RPMI8226 (cell line): ENCODE measurements at places on chromosomes 1 and 21.

DNA sequence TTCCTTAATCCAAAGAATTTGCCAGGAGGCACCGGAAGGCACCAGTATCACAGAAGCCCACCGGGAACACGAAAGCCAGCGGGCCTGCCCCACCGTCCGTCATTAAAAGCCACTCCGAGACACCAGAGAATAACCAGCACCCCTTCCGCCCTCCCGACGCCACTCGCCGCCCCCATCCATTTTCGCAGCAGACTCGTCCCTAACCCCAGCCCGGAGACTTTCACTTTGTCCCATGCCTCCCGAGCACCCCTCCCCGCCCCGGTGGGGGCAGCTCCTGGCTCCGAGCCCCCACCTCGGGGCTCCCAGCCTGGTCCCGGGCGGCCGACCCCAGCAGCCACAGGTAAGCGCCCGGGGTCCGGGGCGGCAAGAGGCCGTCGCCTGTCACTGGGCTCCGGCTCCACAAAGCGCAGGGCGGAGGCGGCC is 105.4 kb downstream of the SLC45A1 start:
- DNase-seq: peak; percentile 23

DNA sequence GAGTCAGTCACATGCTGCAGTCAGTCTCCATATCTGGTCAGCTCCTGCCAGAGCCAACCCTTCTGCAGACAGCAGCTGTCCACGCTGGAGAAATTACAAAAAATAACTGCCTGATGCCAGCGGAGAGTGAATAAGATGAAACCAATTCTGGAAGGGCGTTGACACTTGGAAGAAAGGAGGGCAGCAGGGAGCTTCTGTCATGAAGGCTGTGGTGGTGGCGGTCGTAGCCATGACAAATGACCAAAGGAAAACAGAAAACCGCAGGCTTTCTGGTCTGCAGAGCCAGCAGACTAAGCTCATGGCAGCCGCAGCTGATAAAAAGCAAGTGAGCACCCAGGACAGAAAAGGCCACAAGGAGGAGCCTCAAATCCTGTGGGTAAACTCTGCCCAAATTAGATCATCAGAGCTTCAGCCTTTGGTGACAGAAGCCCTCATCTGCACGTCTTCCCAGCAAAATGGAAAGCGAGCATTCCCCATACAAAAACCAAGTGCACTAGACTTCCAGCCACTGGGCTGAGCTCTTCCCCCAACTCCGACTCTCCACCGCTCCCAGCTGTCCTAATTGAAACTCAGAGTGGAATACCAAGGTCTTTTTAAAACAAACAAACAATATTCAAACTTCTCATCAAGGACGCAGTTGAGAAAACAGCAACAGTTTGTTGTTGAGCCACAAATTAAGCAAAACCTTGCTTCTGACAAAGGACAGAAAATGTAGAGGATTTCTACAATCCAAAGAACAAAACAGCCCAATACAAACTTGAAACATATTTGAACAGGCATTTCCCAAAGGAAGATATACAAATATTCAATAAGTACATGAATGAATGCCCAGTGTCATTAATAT is 28.7 kb downstream of the RSPH1 start:
- peak; percentile 80 for DNase-seq

DNA sequence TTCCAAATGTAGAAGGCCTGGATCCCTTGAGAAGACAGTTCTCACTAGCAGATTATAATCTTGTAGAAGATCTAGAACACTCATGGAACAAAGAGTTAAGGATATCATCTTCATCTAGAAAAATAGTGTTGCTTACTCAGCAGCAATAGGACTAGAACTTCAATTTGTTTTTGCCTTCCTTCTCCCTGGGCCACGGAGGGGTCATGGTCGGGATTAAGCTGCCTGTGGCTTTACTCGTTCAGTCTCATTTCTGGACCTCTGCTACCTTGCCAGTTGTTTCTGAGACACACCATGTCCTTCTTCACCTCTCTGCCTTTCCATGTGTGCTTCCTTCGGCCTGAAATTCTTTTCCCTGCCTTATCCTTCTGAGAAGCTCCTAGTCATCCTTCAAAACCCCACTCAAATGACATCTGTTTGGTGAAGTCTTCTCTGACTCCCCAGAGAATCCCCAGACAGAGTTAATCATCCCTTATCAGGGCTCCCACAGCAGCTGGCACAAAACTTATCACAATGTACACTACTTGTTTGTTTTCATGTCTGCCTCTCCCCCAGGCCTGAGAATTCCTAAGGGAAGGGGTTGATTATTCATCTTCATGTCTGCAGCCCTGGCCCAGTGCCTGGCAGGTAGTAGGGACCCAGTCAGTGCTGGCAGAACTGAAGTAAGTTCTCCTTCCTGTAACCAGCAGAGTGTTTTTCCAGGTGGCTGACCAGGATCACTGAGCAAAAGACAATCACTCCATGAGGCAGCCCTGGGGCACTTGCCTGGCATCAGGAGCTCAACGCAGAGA is 15.5 kb upstream of the SNX27 start:
- DNase-seq: no peak

GRCh38 chr1:184113251-184113650 is 61.7 kb downstream of the TSEN15 start:
- DNase-seq: no peak

DNA sequence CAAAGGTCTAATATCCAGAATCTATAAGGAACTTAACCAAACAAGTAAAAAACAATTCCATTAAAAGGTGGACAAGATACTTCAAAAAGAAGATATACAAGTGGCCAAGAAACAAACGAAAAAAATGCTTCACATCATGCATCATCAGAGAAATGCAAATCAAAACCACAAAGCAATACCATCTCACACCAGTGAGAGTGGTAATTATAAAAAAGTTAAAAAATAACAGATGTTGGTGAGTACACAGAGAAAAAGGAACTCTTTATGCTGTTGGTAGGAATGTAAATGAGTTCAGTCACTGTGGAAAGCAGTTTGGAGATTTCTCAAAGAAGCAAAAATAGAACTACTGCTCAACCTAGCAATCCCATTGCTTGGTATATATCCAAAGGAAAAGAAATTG is 218.6 kb downstream of the SLC44A5 start:
- DNase-seq: no peak

GRCh38 chr1:9846611-9847171 is 22.9 kb upstream of the CLSTN1 start:
- DNase-seq: no peak

DNA sequence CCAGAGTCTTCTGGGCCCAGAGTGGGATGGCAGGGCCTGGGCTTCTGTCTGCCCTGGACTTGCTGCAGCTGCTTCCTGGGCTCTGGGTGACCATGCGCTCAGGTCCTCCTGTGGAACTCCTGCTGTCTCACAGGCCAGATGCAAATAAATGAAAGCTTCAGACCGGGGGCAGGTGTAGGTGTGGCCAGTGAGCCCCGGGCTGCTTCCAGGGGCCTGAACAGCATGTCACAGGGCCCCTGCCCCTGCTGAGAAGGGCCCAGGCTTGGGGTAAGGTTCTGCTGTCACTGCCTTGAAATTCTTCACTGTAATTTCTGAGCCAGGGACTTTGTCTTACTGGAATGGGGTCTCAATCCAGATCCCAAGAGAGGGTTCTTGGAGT is 2.5 kb upstream of the PKNOX1 start:
- no peak for DNase-seq

DNA sequence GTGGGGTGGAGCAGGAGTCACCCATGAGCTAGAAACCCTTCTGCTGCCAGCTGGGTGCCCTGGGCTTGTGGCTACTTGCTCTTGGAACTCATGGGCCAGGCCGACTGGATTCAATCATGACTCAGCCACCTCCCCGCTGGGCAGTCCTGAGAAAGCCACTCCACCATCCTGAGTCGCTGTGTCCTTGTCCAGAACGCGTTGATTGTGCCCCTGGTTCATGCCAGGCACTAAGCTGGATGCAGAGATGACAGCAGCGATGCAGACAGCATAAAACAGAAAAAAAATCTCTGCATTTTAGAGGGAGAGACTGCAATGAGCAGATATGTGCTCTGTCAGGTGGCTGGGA is 10.6 kb downstream of the PADI1 start:
- no peak for DNase-seq

DNA sequence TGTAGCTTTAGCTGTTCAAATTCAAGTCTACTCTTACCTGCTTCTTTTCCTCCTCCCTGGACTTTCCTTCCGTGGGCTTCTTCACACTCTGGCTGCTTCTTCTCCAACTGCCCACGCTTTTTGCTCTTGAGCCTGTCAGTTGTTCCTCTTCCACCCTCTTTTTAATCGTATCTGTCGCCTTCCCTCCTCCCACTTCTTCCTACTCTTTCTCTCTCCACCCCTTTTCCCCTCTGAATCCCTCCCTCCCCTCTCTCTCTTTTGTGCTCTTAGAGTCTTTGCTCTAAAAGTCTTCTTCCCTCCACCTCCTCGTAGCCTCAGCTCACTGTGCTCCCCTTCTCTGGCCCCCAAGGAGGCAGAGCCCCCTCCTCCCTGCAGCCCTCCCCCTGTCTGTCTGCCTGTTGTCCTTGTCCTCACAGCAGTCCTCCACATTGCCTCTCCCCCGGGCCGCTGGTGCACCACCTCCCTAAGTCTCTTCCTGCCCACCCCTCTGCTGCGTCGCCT is 12.9 kb upstream of the GJA5 start:
- no peak for DNase-seq

DNA sequence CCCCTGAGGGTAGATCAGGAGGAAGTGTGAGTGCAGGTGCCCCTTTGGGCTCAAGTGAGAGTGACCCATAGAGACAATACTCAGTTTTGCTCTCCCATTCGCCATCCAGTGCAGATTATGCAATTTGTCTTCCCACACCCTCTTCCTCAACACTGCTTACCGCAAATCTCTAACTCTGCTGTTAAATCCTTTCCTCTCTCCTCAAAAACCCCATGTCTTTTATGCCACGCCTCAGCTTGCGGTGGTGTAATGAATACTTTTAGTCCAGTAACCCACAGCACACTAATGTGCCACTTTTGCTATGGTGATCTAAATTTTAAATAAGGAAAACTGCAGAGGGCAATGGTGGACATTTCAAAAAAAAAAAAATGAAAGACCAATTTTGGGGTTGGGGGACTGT is 57.7 kb downstream of the PRRX1 start:
- no peak for DNase-seq

GRCh38 chr1:198549866-198550265 is 9.4 kb upstream of the ATP6V1G3 start:
- DNase-seq: no peak

GRCh38 chr1:244598611-244599010 is 54.3 kb upstream of the DESI2 start:
- no peak for DNase-seq

- DNase-seq: no peak
Measured at GRCh38 chr1:46606255-46606965, 2.3 kb upstream of the MKNK1 start.

DNA sequence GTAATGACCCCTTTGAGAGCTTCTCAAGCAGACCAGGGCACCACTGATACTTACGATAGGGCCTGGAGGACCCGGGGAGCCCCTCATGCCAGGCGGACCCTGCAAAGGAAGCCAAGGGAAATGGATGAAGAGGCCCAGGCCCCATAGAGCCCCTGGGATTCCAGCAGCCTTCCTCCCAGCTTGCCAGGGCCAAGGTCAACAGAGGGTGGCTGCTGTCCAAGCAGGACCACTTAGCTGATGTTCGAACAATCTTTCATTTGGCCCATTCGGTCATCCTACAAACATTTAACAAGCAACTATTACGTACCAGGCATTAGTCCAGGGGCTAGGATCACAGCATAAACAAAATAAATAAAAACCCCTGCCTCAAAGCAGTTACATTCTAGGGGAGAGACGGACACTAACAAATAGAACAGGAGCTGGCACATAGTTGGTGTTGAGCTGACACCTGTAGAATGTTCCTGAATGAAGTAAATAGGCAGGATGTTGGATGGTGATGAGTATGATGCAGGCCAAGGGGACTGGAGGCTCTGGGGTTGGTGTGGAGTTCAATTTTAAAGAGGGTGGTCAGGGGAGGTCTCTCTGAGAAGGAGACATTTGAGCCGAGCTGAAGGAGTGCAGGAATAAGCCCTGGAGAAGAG is 27.0 kb upstream of the PEF1 start:
- DNase-seq: no peak

GRCh38 chr1:91133248-91133647 is 111.4 kb upstream of the ZNF644 start:
- no peak for DNase-seq

- DNase-seq: no peak
Measured at GRCh38 chr1:231660198-231660597, 33.6 kb downstream of the DISC1 start.

DNA sequence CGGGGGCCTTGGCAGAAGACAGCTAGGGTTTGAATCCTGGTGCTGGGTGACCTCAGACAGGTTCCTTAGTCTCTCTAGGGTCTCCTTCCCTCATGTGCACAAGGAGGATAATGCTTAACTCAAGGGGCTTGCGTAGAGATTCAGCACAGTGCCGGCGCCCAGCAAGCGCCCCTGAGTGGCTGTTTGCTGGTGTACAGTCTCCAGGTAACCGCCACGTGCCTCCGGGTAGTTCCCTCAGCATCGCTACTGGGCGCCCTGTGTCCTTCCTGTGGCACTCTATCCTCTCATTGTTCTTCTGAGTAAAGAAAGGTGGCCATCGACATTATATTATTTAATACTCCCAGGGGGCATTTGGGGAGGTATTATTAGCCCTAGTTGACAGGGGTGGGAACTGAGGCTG is 80.9 kb downstream of the NENF start:
- no peak for DNase-seq

DNA sequence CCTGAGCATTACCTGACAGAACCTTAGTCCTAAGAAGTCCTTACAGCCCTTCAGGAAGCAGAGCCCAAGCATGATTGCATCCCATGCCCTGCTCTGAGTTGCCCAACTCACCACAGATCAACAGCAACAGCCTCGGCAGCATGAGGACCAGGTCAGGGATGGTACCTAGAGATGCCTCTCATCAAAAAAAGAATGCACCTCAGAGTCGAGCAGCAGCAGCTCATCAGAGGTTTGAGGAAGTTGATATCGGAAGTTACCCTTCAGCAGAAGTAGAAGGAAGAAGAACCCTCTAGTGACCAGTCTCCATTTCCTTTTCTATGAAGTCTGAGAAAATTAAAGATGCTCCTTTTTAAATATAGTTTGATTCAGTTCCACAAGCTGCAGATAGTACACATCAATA is at the start of gene FCRL1:
Gene FCRL1, minus strand, starts transcription at position 225 of the 400 bp plus-strand sequence. Its CDS starts 83 bp downstream, at position 142.
- DNase-seq: peak; percentile 44
